ENCODE measurements at places on chromosomes 2 and 18. TPM values are rescaled to one million over a fixed set of nuclear protein-coding genes. Genes with fewer than 3 reads are reported as not detected.

The TEX44 gene
- not detected for total RNA-seq

The AMER3 gene
- total RNA-seq, result not detected

The STAT4 gene
- 3.9 TPM for total RNA-seq

The PLEKHH2 gene
- 3.1 TPM for total RNA-seq

The NCKAP5 gene
- total RNA-seq, result 0.61 TPM

The SIX3 gene
- total RNA-seq, result 3.3 TPM

The CCDC178 gene
- not detected for total RNA-seq

The XRCC5 gene
- total RNA-seq, result 192 TPM

The PLB1 gene
- 2.6 TPM for total RNA-seq

The RFTN2 gene
- not detected for total RNA-seq

The PRKAG3 gene
- total RNA-seq, result not detected

The GCG gene
- total RNA-seq, result not detected

The LRRC30 gene
- total RNA-seq, result not detected

The C2orf80 gene
- not detected for total RNA-seq

The LYPD1 gene
- 16.2 TPM for total RNA-seq

The KCNS3 gene
- 1.3 TPM for total RNA-seq

The SERPINB3 gene
- 0.06 TPM for total RNA-seq

The SERPINB10 gene
- not detected for total RNA-seq

The TMEM200C gene
- not detected for total RNA-seq

The NT5C1B gene
- not detected for total RNA-seq
